ENCODE measurements at places on chromosomes 13 and 19.

- DNase-seq = no peak
Measured at GRCh38 chr19:47032171-47032811, 12.7 kb downstream of the NPAS1 start.

DNA sequence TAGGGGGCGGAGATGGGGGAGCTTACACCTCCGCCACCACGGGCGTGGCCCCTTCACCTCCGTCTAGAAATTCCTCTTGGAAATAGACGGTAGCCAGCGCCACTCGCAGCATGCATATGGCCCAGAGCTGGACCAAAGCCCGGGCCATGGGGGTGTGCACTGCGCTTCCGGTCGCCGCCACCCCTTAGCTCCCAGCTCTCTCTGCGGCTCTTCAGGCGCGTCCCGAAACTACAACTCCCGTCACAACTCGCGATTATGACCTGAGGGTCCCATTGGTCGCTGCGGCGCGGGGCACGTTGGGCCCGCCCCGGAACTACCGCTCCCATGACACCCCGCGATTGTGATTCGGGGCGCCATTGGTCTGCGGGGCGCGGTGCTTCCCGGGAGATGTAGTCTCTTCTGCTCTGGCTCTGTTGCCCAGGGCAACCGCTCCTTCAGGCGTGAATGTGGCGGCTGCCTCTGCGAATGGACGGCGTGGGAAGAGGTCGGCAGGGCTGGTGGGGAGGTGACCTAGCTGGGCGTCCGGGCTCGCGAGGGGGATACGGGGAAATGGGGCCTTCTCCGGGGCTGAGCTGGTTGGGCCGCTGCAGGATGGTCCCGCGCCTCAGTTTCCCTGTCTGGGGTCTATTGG is at the start of the genes C19orf44 and CALR3:
C19orf44 (plus strand) TSS at position 413 of the 631 bp plus-strand sequence. CDS start 4,399 bp downstream, outside the sequence.
CALR3 (minus strand) TSS at position 186 of the 631 bp plus-strand sequence; CDS start at position 148, 38 bp downstream.
- DNase-seq = peak; percentile 89

- DNase-seq = no peak
Measured at GRCh38 chr13:112771139-112771876, 81.5 kb downstream of the ATP11A start.

- DNase-seq = no peak
Measured at GRCh38 chr13:49082653-49083536, 107.2 kb downstream of the FNDC3A start.

GRCh38 chr13:73228546-73228945 is 169.7 kb downstream of the KLF5 start:
- no peak for DNase-seq

DNA sequence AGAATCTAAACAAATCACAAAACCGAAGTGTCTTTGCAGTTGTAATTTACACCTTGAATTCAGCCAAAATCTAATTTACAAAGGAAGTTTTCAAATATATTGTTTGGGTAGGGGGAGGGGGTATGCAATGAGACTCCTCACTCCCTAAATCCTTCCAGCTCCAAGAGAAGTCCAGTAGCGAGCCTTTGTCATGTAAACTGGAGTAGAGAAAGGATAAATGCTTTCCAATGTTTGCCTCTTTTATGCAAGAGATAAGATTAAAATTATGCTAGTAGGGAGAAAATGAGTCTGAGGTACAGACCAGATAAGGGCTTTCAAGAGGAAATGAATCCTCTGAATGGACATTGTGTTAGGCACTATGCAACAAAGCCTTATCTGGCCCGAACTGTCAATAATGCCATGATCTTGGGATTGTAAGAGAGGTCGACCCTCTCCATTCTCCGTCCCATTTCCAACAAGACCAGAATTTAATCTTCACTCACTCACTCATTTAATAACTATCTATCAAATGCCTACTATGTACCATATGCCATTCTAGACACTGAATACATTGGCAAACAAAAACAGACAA is 199.2 kb downstream of the LACC1 start:
- DNase-seq = no peak

DNA sequence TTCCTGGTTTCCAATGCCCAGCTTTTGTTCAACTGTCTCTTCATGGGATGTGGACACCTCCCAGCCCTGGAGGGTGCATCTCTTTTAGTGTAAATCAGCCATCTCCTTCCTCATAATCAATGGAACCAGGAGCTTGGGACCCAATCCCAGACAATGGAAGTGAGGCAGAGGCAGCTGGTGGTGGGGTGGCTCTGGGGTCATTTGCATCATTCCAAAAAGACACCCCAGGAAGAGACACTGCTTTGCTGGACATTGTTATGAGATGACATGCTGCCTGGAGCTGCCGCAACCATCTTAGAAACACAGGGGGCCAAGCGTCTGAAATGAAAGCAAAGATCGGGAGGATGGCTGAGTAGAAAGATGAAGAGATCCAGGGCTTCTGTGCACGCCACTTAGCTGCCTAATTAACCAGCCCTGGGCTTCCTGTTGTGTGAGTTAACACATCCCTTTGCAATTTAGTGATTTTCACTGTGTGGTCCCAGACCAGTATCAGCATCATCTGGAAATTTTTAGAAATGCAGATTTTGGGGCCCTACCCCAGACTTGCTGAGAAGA is 36.1 kb downstream of the IRS2 start:
- no peak for DNase-seq

DNA sequence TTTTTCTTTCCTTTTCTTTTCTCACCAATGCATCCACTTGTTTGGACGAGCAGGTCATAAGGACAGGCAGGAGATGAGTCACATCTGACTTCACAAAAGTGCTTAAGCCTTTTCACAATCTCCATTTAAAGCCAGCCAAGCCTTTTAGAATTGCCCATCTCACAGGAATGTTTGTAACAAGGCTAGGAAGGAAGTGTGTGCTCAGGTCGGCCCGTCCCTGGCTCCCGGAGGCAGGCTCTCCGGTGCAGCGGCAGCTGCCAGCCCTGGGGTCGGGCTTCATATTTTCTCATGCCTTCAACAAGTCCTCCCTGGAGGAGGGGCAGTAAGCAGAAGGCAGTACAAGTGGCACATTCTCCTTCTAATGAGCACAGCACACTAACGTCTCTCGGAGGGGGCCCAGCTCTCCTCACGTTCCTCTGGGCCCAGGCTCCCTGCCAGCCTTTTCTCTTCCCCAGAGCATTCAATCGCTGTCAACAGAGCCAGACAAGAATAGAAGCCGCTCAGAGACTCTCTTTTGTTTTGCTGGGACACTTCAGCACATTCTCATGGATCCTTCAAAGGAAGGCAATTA is 180.5 kb downstream of the COL4A1 start:
- no peak for DNase-seq

DNA sequence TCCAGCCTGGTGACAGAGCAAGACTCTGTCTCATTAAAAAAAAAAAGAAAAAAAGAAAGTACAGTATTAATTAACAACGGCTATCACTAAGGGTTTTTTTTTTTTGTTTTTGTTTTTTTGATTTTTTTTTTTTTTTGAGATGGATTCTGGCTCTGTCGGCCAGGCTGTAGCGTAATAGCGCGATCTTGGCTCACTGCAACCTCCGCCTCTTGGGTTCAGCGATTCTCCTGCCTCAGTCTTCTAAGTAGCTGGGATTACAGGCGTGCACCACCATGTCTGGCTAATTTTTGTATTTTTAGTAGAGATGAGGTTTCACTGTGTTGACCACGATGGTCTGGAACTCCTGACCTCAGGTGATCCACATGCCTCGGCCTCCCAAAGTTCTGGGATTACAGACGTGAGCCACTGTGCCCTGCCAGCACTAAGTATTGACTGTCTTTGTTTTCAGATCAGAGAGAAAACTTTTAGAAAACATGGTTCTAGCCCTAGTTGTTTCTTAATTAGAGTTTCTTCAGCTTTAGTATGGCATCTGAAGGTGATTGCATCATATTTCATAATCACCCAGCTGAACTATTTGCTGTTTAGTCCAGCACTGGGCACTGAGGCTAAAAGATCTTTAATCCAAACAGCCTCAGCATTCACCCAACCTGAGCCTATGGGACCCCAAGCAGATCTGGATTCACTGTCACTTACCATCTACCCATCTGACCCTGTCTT is 2.7 kb upstream of the GATAD2A start:
- no peak for DNase-seq

- DNase-seq = no peak
Measured at GRCh38 chr13:105816994-105817393, 718.5 kb downstream of the EFNB2 start.

DNA sequence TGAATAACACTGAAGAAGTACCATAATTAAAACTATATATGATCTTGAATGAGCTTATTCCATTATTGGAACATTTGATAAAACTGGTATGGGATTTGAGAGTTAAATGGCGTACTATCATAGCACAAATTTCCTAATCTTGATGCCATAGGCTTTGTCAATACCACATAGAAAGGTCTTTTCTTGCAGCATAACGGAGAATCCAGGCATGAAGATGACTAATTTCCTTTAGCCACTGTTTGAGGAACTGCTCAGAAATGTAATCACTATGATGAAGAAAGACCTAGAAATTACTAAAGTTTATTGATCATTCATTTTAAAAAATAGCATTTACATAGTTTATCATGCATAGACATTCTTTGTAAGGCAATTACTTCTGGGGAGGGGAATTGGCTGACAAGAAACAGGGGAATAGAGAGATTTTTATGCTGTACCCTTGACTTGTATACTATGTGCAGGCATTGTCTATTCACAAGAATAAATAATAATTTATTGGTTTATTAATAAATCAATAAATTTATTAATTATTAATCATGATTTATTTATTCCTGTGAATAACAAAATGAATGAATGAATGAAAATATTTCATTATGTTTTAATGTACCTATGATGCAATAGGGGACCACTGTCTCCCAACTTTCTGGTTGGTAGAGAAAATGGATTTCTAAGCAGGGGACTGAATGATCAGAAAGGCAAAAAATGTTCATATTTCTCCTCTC is 2676.6 kb downstream of the PCDH9 start:
- DNase-seq = no peak

DNA sequence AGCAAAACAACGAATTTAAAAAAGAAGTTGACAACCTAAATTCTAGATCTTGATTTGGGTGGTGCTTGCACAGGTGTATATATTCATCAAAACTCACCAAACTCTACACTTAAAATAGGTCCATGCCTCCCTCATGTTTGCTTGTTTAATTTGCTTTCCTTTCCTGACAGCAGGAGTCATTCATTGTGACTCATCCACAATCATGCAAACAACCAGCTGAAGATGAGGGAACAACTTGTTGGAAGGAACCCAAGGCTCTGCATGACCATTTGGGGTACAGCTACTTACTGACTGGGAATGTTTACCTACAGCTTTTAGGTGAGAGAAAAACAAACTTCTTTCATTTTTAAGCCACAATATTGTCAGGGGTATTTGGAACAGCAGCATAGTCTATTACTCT is 96.6 kb downstream of the RXFP2 start:
- no peak for DNase-seq

GRCh38 chr19:18225702-18226468 is at the start of gene PDE4C:
PDE4C (minus strand) TSS chr19:18226438; CDS start chr19:18226415, 23 bp downstream.
- no peak for DNase-seq

GRCh38 chr19:56831255-56831654 is 9.3 kb downstream of the PEG3 start:
- DNase-seq = no peak

- DNase-seq = no peak
Measured at GRCh38 chr19:47821460-47822020, at the start of gene CRX. CRX (plus strand) TSS chr19:47821937; CDS start chr19:47834444, 12,507 bp downstream.

DNA sequence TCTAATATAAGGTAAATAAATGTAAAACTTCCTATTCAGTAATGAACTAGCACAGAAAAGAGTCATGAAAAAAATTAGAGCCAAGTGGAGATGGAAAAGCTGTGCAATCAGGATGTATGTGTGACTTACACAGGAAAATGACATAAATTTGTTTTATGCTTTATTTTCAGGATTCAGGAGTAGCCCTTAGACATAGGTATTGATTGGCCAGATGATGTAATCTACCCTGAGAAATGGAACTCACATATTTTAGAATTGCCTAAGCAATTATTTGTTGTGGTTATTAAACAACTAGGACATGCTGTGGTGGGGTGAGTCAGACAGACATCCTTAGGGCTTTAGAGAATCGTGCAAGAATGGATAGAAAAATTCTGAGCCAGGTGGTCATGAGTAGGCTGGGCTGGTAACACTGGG is 110.6 kb downstream of the PCDH9 start:
- peak; percentile 19 for DNase-seq

- DNase-seq = no peak
Measured at GRCh38 chr13:31441800-31442510, 242.2 kb downstream of the B3GLCT start.

GRCh38 chr19:31110336-31110735 is 238.9 kb downstream of the TSHZ3 start:
- DNase-seq = no peak

DNA sequence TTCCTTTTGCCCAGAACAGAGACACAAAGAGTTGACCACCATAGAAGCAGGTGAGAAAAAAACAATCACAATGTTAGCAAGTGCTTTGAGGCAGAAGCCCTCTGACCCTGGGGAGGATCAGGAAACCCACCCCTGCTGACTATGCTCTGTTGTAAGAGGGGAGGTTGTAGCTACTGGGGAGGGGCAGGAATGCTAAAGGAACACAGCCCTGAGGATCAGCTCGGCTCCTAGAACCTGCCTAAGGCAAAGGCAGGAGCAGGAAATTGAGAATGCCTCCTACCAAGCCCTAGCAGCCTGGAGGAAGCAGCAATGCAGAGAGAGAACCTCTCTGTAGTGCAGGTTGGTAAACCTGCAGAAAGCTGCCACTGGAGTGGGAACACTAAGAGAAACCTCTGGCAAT is 624.0 kb upstream of the KLF12 start:
- no peak for DNase-seq

DNA sequence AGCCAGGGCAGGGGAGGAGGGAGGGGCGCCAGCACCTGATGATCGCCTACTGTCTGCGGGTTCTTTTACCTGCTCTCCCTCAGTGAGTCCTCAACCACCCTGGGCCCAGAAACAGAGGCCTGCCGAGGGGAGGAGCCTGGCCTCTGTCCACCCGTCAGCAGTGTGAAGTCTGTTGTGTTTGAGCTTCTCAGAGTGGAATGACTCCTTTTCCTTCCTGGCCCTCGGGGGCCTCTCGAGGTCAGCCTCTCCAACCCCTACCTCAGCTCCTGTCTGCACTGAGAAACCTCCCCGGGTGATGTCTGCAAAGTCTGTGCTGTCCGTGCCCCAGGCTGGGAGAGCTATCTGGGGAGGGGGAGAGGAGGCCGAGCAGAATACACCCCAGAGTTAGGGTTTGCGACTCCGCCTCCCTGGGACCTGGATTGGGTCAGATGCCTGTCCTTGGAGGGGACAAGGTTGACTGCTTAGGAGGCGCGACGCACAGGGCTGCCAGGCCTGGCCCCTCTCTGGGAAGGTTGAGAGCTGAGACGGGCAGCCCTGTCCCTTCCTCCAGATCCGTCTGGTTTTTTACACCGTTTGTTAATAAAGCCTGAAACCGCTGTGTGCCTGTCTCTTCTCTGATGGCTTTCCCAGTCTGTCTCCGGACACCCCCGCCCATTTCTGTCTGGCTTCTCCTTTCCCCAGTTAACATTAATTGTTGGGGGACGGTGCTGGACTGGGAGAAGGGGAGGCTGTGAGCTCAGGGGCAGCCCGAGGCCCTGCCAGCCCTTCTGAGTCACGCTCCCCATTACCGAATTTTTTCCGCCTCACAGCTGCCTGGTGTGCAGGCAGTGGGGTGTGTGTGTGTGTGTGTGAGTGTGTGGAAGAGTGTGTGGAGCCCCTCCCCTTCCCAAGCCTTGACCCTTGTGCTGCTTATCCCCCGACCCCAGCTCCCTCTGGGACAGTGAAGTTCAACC is 989 bp upstream of the SSC5D start:
- peak; percentile 92 for DNase-seq
